ENCODE measurements at places on chromosomes 16 and 17. TPM values are rescaled to one million over a fixed set of nuclear protein-coding genes. Genes with fewer than 3 reads are reported as not detected.

Gene PRRT2
- 19.7 TPM for total RNA-seq

Gene CRYM
- 0.21 TPM for total RNA-seq

Gene HP
- total RNA-seq: not detected

Gene UNC45B
- total RNA-seq: 238 TPM

DNA sequence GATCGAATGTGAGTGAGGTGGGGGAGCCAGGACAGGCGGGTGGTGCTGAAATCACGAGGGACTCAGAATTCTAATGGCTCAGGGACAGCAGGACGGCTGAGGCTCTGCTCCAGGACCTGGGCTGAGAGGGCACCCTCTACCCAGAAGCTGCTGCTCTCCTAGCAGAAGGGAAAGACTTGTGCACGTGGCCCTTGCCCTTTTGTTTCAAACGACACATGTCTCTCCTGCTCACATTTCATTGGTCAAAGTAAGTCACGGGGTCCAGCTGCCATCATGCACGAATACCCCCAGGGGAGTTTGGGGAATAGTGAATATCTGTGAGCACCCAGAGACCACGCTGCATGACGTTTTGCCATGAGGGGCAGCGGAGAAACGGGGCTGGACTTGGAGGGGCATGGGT, 73.2 kb downstream of the RTN4RL1 start:
- no peak for DNase-seq

DNA sequence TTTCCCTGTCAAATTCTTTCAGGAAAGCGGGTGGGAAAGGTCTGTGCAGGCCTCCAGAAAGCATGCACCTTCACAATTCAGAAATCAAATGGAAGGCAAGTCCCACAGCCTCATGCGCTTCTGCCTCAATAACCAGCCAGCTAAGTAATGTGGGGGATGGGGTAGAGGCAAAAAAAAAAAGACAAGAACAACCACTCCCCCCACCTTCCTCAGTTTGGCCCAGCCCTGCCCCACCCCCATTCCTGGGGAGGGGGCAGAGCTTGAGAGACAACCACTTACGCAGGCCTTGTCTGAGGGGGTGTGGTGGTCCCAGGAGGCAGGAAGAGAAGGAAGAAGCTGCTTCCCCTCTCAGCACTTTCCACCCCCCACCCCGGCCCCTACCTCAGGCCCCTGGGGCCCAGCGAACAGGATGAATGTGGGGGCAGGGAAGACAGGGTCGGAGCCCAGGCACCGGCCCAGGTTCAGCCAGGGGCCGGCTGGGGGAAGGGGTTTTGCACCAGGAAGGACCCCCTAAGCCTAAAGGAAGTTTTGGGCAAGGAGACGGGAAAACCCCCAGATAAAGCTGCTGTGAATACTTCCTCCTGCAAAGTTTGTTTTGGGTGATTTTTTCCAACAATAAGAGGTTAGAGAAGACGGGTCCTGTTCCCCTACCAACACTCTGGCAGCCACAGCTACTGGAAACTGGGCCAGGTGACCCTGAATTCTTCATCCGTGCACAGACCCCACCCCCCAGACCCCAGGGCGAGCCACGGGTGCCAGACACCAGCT, 1.2 kb downstream of the JUP start:
- DNase-seq: peak; percentile 42

- DNase-seq: peak; percentile 83
These were observed 588 bp upstream of the SMTNL2 start for GRCh38 chr17:4583782-4584100.

DNA sequence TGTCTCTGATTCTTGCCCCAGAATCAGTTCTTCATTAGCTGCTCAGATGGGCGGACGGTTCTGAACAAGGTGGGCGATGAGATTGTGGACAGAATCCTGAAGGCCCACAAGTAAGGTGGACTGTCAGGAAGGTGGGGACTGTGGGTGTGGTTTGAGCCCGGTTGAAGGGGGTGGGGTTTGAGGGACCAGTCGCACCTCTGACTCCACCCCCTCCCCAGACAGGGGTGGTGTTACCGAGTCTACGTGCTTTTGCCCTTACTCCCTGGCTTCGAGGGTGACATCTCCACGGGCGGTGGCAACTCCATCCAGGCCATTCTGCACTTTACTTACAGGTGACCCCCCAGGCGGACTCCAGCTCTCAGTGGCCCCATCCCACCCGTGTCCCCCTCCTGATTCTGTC, 11.3 kb downstream of the PLD2 start:
- DNase-seq: no peak

GRCh38 chr17:1714427-1714979, 4.3 kb upstream of the TLCD2 start:
- peak; percentile 97 for DNase-seq

- no peak for DNase-seq
These were observed 16.1 kb downstream of the SGCA start for GRCh38 chr17:50181591-50182560.

GRCh38 chr17:77592106-77592865, 366.2 kb upstream of the TNRC6C start:
- no peak for DNase-seq
